ENCODE measurements at places on chromosomes 5 and 9.
A peak's percentile ranks its signal among the peaks of the same experiment; 100 is the strongest.

DNA sequence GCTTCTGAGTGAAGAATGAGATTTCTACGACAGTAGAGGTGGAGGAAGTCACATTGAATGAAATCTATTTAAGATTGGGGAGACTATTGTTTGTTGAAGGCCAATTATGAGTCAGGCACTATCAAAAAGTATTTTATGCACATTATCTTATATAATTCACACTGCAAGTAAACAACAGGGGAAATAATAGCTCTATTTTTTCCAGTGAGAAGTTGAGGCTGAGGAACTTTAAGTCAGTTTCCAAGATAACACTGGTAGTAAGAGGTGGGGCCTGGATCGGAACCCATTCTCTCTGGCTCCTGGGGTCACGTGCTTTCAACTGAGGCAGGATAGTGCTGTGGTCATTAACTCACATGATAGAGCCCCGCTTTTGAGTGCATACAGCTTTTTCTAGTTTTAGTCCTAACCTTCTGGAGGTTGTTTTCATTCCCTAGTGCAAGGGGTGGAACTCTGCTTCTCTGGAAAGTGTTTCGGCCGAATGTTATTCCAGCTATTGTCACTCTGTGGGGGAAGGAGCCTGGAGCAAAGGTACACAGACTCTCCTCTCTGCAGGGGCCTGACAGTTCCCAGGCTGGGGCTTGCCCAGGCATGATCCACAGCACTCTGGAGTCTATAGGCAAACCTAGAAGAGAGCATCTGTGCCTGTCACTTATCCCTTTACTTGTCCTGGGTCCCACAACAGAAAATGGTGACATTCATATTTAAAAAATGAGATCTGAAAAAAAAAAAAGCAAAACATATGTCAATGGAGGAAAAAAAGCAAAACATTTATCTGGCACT is 352.4 kb upstream of the ACTBL2 start:
- DNase-seq = no peak

- no peak for DNase-seq
These were observed 12.1 kb upstream of the ABLIM3 start for GRCh38 chr5:149129181-149129580.

DNA sequence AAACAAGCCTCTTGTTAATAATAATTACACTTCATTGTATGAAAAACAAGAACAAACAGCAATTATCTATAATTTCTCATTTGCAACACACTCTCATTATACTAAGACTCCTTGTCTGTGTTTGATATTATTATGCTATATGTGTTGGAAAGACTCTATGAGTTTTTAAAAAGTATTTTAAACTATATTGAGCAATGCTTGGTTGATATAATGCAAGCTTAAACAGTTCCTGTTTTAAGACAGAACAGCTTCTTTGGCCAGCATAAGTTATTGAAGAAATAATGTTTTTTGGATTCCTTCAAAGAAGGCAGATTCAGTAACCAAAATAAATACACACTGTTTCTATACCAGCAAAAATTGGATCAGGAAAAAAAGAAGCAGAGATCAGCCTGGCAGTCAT is 871.4 kb downstream of the MAT2B start:
- no peak for DNase-seq

- no peak for DNase-seq
These were observed 272.2 kb downstream of the AUH start for GRCh38 chr9:91089405-91090129.

GRCh38 chr5:176653401-176654385 is 6.4 kb downstream of the TSPAN17 start:
- peak; percentile 89 for DNase-seq

All from activated T-cell treated with anti-CD3 and anti-CD28 coated beads for 4 hours (primary cell).